ENCODE measurements at places on chromosomes 3 and 15.

DNA sequence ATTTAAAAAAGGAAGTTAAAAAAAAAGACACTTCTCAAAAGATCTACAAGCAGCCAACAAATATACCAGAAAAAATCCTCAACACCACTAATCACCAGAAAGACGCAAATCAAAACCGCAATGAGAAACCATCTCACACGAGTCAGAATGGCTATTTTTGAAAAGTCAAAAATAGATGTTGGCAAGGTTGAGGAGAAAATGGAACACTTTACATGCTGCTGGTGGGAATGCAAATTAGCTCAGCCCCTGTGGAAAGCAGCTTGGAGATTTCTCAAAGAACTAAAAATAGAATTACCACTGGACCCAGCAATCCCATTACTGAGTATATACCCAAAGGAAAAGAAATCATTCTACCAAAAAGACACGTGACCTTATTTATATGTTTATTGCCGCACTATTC is 574.7 kb upstream of the ADAMTS9 start:
- DNase-seq, result no peak

DNA sequence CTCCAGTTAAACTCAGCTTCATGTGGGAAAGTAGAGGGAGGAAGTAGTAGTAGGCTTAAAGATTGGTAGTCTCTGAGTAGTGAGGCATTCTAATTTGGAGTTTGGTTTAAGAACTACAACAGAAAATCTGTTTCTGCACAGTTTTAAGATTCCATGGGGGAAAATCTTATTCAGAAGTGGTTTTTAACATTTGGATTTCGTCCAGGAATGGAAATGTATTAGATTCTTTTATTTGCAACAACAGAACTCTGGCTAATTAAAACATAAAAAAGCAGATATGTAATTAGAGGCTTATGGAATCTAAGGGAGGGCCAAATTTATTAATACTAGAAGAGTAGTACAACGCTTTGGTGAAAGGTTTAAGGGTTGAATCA is 36.0 kb downstream of the NECTIN3 start:
- DNase-seq, result no peak

- no peak for DNase-seq
These were observed 103.3 kb downstream of the WDR76 start for GRCh38 chr15:43930079-43930478.

GRCh38 chr3:101778385-101779046 is 495 bp upstream of the NXPE3 start:
- no peak for DNase-seq

DNA sequence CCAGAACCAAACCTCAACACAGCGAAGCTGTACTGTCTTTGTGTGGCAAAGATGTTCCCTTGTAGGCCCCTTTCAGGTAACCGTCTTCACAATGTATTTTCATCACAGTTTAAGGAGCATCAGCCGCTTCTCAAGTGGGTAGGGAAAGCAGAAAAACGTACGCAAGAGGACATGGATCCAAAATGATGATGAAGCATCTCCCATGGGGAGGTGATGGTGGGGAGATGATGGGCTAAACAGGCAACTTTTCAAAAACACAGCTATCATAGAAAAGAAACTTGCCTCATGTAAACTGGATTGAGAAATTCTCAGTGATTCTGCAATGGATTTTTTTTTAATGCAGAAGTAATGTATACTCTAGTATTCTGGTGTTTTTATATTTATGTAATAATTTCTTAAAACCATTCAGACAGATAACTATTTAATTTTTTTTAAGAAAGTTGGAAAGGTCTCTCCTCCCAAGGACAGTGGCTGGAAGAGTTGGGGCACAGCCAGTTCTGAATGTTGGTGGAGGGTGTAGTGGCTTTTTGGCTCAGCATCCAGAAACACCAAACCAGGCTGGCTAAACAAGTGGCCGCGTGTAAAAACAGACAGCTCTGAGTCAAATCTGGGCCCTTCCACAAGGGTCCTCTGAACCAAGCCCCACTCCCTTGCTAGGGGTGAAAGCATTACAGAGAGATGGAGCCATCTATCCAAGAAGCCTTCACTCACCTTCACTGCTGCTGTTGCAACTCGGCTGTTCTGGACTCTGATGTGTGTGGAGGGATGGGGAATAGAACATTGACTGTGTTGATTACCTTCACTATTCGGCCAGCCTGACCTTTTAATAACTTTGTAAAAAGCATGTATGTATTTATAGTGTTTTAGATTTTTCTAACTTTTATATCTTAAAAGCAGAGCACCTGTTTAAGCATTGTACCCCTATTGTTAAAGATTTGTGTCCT is 60.0 kb downstream of the AAGAB start:
- no peak for DNase-seq

DNA sequence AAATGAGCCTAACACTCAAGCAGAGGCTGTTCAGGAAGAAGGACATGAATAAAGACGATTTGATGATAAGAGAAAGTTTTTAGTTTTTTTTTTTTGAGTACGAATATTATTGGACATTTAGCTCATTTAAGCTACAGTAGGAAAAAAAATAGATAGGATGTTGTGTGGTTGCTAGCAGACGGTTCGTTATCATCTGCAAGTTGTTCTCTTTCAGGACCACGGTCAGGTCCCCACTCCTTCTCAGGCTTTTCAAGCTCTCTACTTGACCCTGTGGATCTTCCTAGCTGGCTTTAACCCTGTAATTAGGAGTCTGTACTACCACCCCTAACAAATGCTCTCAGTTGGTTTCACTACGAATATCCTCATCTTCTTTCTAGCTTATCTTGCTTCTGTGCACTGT is 1.1 kb downstream of the KCNH8 start:
- no peak for DNase-seq

DNA sequence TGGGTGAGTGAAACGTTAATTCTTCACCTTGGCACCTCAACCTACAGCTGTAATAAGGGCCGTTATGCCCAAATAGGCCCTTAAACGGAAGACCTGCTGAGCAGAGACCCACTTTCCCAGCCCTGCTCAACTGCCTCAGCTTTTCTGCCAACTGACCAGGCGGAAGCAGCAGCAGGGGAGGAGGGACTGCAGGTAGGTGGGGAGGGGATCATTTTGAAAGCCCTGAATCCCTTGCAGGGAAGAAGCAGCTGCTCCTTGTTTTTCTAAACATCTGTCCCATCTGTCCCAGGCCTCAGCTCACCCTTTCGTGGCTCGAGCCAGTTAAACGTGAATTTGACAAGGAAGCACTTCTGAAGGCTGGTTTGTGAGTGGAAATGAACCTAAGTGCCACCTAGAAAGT is 978 bp upstream of the CMC1 start:
- DNase-seq, result no peak

DNA sequence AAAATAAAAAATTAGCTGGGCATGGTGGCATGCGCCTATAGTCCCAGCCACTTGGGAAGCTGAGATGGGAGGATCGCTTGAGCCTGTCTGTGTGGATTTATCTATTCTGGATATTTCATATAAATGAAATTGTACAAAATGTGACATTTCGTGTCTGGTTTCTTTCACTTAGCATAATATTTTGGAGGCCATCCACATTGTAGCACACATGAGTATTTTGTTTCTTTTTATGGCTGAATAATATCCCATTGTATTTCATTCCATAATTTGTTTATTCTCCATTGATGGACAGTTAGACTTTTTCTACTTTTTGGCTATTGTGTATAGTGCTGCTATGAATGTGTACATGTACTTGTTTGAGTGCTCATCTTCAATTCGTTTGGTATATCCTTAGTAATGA is 52.9 kb upstream of the DYNC1LI1 start:
- DNase-seq, result no peak

GRCh38 chr3:85050821-85051220 is 92.0 kb downstream of the CADM2 start:
- no peak for DNase-seq

- DNase-seq, result no peak
These were observed 1.4 kb upstream of the ZNF710 start for GRCh38 chr15:89999676-90000185.

DNA sequence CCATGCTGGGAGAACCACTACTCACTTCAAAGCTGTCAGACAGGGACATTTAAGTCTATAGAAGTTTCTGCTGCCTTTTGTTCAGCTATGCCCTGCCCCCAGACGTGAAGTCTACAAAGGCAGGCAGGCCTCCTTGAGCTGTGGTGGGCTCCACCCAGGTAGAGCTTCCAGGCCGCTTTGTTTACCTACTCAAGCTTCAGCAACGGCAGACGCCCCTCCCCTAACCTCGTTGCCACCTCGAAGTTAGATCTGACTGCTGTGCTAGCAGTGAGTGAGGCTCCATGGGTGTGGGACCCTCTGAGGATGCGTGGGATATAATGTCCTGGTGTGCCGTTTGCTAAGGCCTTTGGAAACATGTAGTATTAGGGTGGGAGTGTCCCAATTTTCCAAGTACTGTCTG is 276.7 kb downstream of the ZIC4 start:
- DNase-seq, result no peak

- no peak for DNase-seq
These were observed 501.5 kb upstream of the THBS1 start for GRCh38 chr15:39079296-39079847.

- no peak for DNase-seq
These were observed 6.7 kb downstream of the SNX1 start for GRCh38 chr15:64102497-64102896.

DNA sequence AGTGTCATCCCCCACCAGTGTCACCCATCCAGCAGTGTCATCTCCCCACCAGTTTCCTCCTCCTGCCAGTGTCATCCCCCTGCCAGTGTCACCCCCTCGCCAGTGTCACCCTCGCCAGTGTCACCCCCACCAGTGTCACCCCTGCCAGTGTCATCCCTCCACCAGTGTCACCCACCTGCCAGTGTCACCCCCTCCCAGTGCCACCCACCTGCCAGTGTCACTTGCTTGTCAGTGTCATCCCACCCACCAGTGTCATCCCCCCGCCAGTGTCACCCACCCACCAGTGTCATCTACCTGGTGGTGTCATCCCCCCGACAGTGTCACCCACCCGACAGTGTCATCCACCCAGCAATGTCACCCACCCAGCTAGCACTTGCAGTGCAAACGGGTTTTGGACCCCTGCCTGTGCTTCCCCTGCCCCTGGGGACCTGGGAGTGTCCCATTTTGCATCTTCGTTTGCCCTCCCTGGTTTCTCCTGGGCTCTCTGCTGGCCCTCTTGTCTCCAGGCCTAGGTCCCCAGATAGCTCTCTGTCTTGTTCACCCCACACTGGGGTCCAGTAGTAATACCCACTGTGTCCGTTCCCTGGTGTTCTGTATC is 99.8 kb upstream of the PRR20G start:
- no peak for DNase-seq

GRCh38 chr3:23113455-23114171 is 89.5 kb upstream of the UBE2E2 start:
- no peak for DNase-seq

DNA sequence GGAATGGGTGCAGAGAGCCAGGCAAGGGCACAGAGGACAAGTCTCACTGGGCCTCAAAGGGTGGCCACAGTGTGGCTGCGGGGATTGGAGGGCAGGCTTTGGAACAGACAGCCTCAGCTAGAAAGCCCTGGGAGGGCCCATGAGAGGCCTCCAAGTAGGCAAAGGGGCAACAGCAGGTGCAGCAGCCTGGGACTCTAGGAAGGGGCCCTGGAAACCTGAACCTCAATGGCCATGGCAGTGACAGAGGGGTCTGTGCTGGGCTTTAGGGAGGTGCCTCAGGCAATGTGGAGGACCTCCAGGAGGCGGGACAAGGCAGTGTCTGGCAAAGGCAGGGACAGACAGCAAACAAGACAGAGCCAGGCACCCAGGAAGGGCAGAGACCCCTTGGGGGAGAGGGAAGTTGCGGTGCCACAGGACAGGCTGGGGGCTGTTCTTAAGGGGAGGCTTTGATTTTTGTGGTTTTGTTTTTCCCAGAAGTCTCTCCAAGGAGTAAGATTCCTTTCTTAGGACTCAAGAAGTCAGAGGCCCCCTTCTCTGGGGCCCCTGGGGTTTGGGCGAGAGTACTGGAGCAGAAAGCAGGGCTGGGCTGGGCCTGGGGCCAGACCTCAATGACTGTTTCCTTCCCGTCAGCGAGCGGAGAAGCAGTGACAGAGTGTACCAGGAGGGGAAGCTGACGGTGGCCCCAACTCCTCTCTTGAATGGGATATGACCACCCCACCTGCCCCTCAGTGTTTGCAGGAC is 9.7 kb downstream of the STOML1 start:
- DNase-seq, result no peak

GRCh38 chr15:96261575-96262034 is 68.9 kb upstream of the NR2F2 start:
- no peak for DNase-seq

DNA sequence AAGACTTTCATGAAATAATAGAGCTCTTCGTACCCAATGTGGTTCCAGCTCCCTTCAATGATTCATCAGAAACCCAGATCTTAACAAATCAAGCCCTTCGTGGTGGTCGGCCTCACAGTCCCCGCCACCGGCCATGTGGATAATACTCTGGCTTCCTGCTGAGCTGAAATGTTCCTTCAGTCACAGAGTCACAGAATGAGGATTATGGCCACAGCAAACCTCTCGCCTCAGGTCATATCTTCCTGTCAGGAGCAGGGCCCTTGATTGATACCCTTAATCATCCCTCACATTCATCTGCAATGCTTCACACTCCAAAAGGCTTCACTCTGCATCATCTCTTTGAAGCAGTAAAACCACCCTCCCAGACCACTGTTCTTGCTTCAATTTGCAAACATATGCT is 452.6 kb downstream of the OCA2 start:
- DNase-seq, result no peak

- no peak for DNase-seq
These were observed 309.4 kb downstream of the ULK4 start for GRCh38 chr3:41652506-41652905.

- no peak for DNase-seq
These were observed 374.3 kb downstream of the RBMS3 start for GRCh38 chr3:29655015-29655747.

DNA sequence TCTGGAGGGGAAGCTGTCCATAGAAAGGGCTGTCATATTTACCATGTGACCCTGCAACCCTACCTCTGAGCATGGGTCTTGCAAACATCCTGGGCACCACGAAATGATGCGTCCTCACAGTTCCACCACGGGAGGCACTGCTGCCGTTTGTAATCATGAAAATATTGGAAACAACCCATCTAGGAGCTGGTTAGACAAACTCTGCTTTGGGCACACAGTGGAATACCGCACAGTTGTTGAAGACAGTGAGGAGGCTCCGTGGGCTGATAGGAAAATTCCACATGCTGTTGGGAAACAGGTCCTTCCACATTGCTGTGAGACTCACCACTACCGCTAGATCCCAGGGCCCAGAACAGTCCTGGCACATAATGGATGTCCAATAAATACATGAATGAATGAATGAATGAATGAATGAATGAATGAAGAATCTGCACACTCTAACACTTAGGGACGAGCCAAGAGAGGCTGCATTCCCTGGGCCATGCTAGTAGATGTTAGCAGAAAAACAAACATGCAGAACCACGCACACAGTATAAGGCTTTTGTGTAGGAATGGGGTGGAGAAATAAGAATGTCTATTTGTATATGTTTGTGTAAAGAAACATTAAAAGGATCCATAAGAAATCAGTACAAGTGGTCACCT is 40.6 kb downstream of the TPRA1 start:
- DNase-seq, result no peak

- no peak for DNase-seq
These were observed 40.3 kb upstream of the TSC22D2 start for GRCh38 chr3:150367757-150368156.

GRCh38 chr3:169245631-169246030 is 417.9 kb downstream of the MECOM start:
- no peak for DNase-seq

GRCh38 chr3:122598556-122598955 is 21.1 kb downstream of the PARP15 start:
- DNase-seq, result no peak

GRCh38 chr3:35664460-35664919 is 25.2 kb downstream of the ARPP21 start:
- no peak for DNase-seq

Data from activated CD4-positive, alpha-beta T cell treated with anti-CD3 and anti-CD28 coated beads for 24 hours (primary cell).